Fibroblast of lung (primary cell): ENCODE measurements at places on chromosomes 11 and 22. TPM values are rescaled to one million over a fixed set of nuclear protein-coding genes. Genes with fewer than 3 reads are reported as not detected.
A peak's percentile ranks its signal among the peaks of the same experiment; 100 is the strongest.

DNA sequence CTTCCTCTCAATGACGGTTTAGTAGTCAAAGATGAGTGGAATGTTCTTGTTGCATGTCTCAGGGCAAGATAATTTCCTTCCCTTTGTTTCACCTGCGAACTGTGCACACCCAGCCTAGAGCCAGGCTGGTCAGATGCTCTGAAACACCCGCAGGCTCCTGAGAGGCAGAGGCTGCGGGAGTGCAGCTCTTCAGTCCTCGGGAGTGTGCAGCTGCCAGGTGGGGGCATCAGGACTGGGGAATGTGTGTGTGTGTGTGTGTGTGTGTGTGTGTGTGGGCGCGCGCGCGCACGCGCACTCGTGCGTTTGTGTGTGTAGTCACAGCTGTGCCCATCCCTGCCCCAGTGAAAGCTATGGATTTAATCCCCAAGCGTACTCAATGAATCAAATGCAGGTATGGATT, 136.2 kb upstream of the NTM start:
- DNase-seq: no peak
- H3K36me3 ChIP-seq: no peaks in the 10 kb centered on the region
- no peak overlapping the region for H3K27ac ChIP-seq
- H3K27me3 ChIP-seq: no peaks in the 10 kb centered on the region

DNA sequence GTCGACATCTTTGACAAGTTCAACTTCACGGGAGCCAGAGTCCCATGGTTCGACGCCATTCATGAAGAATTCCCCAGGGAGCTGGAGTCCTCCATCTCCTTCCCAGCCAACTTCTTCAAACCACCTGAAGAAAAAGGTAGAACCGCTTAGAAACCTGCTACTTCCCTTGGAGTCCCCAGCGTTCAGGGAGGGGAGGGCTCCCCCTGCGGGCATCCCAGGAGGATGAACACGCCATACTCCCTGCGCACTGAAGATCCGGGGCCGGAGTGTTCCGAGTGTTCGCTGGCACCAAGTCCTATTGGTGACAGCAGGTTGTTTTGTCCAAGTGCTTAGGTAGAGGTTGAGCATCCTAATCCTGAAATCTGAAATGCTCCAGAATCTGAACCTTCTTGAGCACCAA, 51.7 kb upstream of the PRODH start:
- H3K4me3 ChIP-seq: no peak overlapping the region
- H3K27me3 ChIP-seq: no peaks in the 10 kb centered on the region
- no peak overlapping the region for H3K27ac ChIP-seq
- no peaks in the 10 kb centered on the region for H3K4me1 ChIP-seq
- no peaks in the 10 kb centered on the region for H3K36me3 ChIP-seq

CELSR1 gene
- 1.8 and 2.1 TPM in 2 replicates for total RNA-seq

DNA sequence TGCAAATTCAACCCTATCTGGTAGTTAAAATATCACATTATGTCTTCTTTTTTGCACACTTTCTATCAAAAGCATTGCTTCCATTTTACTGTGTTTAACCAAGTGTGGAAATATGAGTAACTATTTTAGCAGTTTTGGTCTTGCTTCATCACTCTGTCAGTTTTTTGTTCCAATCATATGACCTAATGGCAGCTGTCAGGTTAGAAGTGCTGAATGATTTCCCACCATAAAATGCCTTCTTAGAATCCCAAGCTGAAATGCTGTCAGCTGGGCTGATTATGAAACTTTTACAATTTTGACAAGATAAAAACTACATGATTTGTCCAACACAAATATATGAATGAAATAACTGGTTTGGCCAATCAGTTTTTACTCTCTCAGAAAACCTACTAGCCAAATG, 1654.6 kb upstream of the RAG2 start:
- H3K27me3 ChIP-seq: no peaks in the 10 kb centered on the region
- no peak overlapping the region for H3K27ac ChIP-seq
- H3K4me1 ChIP-seq: no peaks in the 10 kb centered on the region
- DNase-seq: no peak
- H3K4me3 ChIP-seq: no peak overlapping the region

DNA sequence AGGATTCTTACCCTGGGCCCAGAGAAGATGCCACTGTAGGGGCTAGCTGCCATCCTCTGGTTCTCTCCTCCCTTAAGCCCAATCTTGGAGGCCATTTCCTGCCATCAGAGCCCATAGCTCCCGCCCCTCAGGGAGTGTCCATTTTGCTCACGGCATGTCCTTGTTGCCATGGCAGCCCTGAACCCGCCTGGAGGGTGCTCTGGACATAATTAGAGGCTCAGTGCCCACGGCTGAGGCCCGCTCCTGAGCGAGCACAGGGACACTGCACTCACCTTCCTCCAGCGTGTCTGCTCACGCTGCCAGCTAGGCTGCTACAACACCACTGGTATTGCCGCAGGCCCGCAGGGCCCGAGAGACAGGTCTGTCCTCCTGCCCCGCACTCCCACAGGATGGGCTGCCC, 11.1 kb upstream of the SUSD2 start:
- peaks cover 42% of the 10 kb centered on the region for H3K36me3 ChIP-seq
- no peak overlapping the region for H3K4me3 ChIP-seq
- no peak for DNase-seq
- no peak overlapping the region for H3K27ac ChIP-seq

CHRM4 gene
- under 0.01 TPM in 1 of 2 replicates, not detected in the other for total RNA-seq

GRCh38 chr11:68014157-68014946, 4.2 kb downstream of the ALDH3B1 start:
- no peaks in the 10 kb centered on the region for H3K27me3 ChIP-seq
- peak overlapping the region; percentile 97 for H3K27ac ChIP-seq
- DNase-seq: peak; percentile 79
- H3K4me3 ChIP-seq: no peak overlapping the region
- peaks cover 6% of the 10 kb centered on the region for H3K36me3 ChIP-seq
- peaks cover 40% of the 10 kb centered on the region for H3K4me1 ChIP-seq

- no peaks in the 10 kb centered on the region for H3K4me1 ChIP-seq
- H3K4me3 ChIP-seq: no peak overlapping the region
- H3K27me3 ChIP-seq: no peaks in the 10 kb centered on the region
- no peak for DNase-seq
- no peaks in the 10 kb centered on the region for H3K36me3 ChIP-seq
These were observed 624.4 kb downstream of the BRD1 start for GRCh38 chr22:49203091-49203858.

CEND1 gene
- 0.26 and 1.3 TPM in 2 replicates for total RNA-seq

DNA sequence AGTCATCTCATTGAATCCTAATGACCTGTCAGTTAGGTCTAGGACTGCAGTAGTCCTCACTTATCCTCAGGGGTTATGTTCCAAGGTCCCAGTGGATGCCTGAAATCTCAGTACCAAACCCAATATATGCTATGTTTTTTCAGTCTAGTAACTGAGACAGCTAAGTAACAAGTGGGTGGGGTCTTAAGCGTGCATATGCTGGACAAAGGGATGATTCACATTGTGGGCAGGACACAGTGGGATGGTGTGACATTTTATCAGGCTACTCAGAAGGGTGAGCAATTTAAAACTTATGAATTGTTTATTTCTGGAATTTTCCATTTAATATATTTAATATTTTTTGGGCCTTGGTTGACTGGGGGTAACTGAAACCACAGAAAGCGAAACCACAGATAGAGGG, 29.0 kb downstream of the DDX10 start:
- peaks cover 4% of the 10 kb centered on the region for H3K4me1 ChIP-seq
- DNase-seq: peak; percentile 48

DNA sequence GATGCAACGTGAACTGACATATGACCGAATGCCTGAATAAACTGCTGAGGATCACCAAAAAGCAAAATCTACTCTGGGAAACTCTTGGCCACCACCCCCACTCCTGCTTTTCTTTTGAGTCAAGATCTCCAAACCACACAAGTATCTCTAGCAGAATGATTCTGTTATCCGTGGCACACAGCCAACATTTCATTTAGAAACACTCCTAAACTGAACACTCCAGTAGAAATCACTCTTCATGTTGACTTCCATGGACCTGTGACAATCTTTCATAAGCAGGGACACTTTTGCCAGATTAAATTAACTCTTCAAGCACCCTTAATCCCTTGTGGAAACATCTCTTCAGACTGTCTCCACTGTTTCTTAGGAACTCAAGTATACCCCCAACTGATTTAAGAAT, 44.4 kb downstream of the VSIG10L2 start:
- no peak overlapping the region for H3K27ac ChIP-seq
- H3K27me3 ChIP-seq: no peaks in the 10 kb centered on the region
- H3K4me3 ChIP-seq: no peak overlapping the region

GRCh38 chr11:62948765-62949320, 27.7 kb upstream of the CHRM1 start:
- H3K27me3 ChIP-seq: no peaks in the 10 kb centered on the region
- DNase-seq: no peak
- H3K36me3 ChIP-seq: no peaks in the 10 kb centered on the region
- no peaks in the 10 kb centered on the region for H3K4me1 ChIP-seq
- H3K4me3 ChIP-seq: no peak overlapping the region
- H3K27ac ChIP-seq: no peak overlapping the region

- H3K4me1 ChIP-seq: no peaks in the 10 kb centered on the region
- no peak overlapping the region for H3K27ac ChIP-seq
- no peaks in the 10 kb centered on the region for H3K36me3 ChIP-seq
These were observed 125.6 kb downstream of the DSCAML1 start for GRCh38 chr11:117671370-117671769.

DNA sequence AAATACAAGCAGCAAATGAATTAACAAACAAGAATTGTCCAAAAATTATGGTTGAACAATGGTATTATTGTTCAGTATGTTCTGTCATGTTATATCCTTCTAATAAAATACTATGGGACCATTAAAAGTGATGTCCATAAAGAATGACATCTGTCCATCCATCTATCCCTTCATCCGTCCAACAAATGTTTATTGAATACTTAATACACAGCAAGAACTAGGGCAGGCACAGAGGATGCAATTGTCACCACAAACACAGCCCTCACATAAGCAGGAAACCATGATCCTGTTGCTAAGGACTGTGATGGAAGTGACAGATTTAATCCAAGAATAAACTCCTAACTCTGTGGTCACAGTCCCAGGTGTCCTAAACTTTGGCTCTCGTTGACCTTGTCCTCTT, 20.7 kb upstream of the B3GAT1 start:
- H3K4me3 ChIP-seq: no peak overlapping the region
- no peaks in the 10 kb centered on the region for H3K4me1 ChIP-seq
- no peak for DNase-seq
- H3K27me3 ChIP-seq: no peaks in the 10 kb centered on the region
- H3K36me3 ChIP-seq: no peaks in the 10 kb centered on the region

MB gene
- not detected in 2 replicates for total RNA-seq

DNA sequence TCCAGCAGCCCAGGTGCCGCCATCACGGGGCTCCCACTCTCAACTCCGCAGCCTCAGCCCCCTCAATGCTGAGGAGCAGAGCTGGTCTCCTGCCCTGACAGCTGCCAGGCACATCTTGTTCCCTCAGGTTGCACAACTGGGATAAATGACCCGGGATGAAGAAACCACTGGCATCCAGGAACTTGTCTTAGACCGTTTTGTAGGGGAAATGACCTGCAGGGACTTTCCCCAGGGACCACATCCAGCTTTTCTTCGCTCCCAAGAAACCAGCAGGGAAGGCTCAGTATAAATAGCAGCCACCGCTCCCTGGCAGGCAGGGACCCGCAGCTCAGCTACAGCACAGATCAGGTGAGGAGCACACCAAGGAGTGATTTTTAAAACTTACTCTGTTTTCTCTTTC, at the start of gene SAA1:
TSS of gene SAA1 (plus strand) at position 316 of the 400 bp plus-strand sequence. CDS start 624 bp downstream, outside the sequence.
- no peak for DNase-seq
- H3K4me1 ChIP-seq: no peaks in the 10 kb centered on the region
- H3K27ac ChIP-seq: no peak within 1 kb of the TSS

- H3K36me3 ChIP-seq: no peaks in the 10 kb centered on the region
- no peak overlapping the region for H3K27ac ChIP-seq
- H3K4me1 ChIP-seq: no peaks in the 10 kb centered on the region
- no peaks in the 10 kb centered on the region for H3K27me3 ChIP-seq
These were observed 383.5 kb upstream of the CADM1 start for GRCh38 chr11:115887727-115888126.

DNA sequence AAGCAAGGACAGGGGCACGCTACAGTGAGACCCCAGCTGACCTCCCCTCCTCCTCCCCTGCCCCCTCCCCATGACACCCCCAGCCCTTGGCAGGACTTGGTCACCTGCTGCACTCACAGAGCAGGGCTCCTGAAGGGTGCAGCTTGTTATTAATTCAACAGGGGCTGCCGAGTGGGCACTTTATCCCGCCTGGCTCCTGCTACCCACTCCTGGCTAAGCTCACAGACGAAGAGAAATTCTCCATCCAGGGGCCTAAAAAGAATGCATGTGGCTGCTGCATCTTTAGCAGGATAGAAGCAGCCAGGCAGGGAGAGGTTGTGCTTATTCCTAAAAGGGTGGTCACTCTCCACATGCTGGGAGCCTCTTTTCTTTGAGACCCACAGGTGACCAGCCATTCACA, 40.3 kb downstream of the GALNT18 start:
- H3K4me1 ChIP-seq: no peaks in the 10 kb centered on the region
- H3K4me3 ChIP-seq: no peak overlapping the region
- no peaks in the 10 kb centered on the region for H3K36me3 ChIP-seq

- no peak overlapping the region for H3K27ac ChIP-seq
- DNase-seq: peak; percentile 77
- no peaks in the 10 kb centered on the region for H3K36me3 ChIP-seq
These were observed 9.0 kb downstream of the SYN3 start for GRCh38 chr22:33049119-33049729.

GRCh38 chr22:32024796-32025195, 18.3 kb upstream of the SLC5A1 start:
- no peak overlapping the region for H3K4me3 ChIP-seq
- H3K4me1 ChIP-seq: no peaks in the 10 kb centered on the region
- no peaks in the 10 kb centered on the region for H3K27me3 ChIP-seq

SLC22A12 gene
- not detected in 2 replicates for total RNA-seq

GRCh38 chr11:134836561-134836960, 424.5 kb upstream of the B3GAT1 start:
- DNase-seq: no peak
- H3K4me1 ChIP-seq: no peaks in the 10 kb centered on the region
- no peaks in the 10 kb centered on the region for H3K36me3 ChIP-seq
- H3K4me3 ChIP-seq: no peak overlapping the region
- no peak overlapping the region for H3K27ac ChIP-seq

LINC01488 gene
- not detected in 2 replicates for total RNA-seq

DNA sequence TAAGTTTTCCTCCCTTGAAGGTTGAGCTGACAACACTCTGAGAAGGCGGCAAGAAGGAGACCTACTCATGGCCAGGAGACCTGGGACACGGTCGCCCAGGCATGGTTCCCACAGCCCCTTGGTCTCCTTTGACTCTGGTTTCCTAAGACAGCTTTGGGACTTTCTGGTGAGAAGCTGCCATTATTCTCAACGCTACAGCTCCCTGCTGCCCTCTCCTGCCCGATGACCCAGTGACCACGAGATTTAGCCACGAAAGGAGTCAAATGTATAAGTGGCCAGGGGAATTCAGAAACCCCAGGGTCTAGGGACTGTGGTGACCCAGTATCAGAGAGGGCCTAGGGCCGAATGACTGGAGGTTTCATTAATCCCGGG, 699 bp upstream of the SDF2L1 start:
- peaks cover 6% of the 10 kb centered on the region for H3K4me1 ChIP-seq
- DNase-seq: peak; percentile 42
- peak overlapping the region; percentile 82 for H3K27ac ChIP-seq

OR4C5 gene
- not detected in 2 replicates for total RNA-seq

DNA sequence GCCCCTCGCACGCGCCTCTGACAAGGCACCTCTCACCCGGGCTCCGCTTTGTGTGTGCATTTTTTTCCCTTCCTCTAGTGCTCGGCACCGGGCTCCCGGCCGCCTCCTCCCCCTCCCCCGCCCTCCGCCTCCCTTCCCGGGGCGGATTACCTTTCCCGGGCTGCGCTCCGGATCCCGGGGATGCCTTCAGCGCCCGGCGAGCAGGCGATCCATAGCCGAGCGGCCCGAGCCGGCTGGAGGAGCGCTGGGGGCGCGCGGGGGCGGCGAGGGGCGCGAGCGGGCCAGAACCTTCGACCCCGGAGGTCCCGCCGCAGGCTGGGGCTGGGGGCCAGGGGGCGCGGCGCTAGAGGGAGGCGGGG, 282 bp downstream of the MPPED2 start:
- no peaks in the 10 kb centered on the region for H3K4me1 ChIP-seq
- H3K27me3 ChIP-seq: peaks cover 14% of the 10 kb centered on the region
- DNase-seq: no peak
- peak overlapping the region; percentile 45 for H3K4me3 ChIP-seq
- no peak overlapping the region for H3K27ac ChIP-seq
- H3K36me3 ChIP-seq: no peaks in the 10 kb centered on the region
